NCI-H510A (cell line): ENCODE measurements at places on chromosomes 6 and 20.

- DNase-seq = no peak
These were observed 337.7 kb upstream of the PRND start for GRCh38 chr20:4383961-4384360.

DNA sequence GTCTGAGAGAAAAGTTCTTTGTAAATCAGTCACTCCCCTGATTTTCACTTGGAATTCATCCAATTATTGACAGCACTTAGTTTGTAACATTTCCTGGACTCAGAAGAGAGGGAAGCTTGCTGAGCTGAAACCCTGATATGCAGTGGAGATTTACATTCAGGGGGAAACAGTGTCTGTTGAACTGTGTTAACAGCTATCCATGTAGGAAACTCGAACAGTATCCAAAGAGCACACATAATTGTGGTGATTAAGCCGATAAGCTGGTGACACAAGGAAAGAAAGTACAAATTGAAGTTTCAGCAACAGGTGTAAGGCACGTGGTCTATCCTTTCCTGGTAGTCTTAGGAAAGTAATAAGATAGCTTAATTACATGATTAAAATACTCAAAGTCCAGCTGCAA, 78.1 kb upstream of the FLRT3 start:
- no peak for DNase-seq

GRCh38 chr6:38782616-38783015, 67.5 kb downstream of the DNAH8 start:
- no peak for DNase-seq

- DNase-seq = no peak
These were observed 14.2 kb downstream of the TRAF3IP2 start for GRCh38 chr6:111591370-111591900.

- no peak for DNase-seq
These were observed 11.7 kb upstream of the TREM2 start for GRCh38 chr6:41174610-41175009.

- DNase-seq = no peak
These were observed 109.1 kb upstream of the MLIP start for GRCh38 chr6:54002116-54002515.

DNA sequence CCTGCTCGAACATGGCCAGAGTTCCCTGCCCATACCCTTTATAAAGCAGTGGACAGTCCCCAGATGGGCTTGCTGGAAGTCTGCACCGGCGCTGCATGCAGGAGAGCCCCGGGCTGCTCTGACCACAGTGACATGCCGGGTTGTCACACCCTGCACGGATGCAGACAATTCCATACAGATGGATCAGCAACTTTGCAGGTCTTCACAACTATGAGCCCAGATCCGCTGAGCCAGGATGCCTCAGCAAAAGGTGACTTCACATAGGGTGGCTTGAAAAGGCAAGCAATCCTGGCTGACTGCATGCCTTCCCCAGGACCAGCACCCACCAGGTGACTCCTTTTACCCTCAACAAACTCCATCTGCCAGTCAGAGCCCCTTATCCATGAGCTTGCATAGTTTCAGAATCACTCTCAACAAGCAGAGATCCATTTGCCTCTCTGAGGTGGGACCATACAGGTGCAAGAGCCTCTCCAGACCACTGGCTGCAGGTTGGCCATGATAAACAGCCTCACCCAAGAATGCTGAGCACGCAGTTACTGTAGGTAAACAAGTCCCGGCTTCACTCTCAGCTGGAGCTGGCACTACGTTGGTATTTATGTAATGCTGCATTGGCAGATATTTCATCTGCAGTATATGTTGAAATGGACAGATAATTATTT, 183.0 kb upstream of the QKI start:
- DNase-seq = no peak

- DNase-seq = no peak
These were observed 190.8 kb downstream of the DLL1 start for GRCh38 chr6:170100046-170100445.

DNA sequence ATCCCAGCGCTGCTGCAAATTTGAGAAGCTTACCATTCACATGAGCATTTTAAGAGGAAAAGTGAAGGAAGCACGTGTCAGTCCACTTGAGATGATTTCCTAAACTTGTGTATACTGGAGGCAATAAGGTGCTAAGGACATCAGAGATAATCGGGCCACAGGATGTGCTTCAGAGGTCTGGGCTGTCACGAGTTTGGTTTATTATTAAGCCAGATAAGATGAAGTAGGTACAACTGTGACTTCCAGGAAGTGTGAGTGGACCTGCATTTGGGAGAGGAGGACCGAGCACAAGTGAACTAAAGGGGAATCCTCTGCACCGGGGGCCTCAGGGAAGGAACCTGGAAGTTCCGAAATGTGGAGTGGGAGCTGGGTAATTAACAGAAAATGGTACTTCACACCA, 1.4 kb downstream of the SAMD5 start:
- DNase-seq = no peak

GRCh38 chr6:156984178-156984738, 207.1 kb downstream of the ARID1B start:
- DNase-seq = no peak

GRCh38 chr6:4747588-4747987, 28.6 kb upstream of the CDYL start:
- no peak for DNase-seq
